ENCODE measurements at places on chromosomes 12 and 14. TPM values are rescaled to one million over a fixed set of nuclear protein-coding genes. Genes with fewer than 3 reads are reported as not detected.

LPAR5 gene
- total RNA-seq: 0.53 TPM

CACNA1C gene
- total RNA-seq: 0.03 TPM

FSCB gene
- not detected for total RNA-seq

PZP gene
- total RNA-seq: not detected

CD69 gene
- not detected for total RNA-seq

ANO4 gene
- total RNA-seq: 0.20 TPM

REM2 gene
- total RNA-seq: 0.34 TPM

TAPBPL gene
- 3.6 TPM for total RNA-seq

SIX6 gene
- not detected for total RNA-seq

TBC1D30 gene
- total RNA-seq: 0.81 TPM

HCAR3 gene
- total RNA-seq: 0.08 TPM

ANGEL1 gene
- 7.2 TPM for total RNA-seq

OLR1 gene
- 0.71 TPM for total RNA-seq

Data from A549 treated with AZD2906 at 1 μM for 4 hours (cell line).